Endothelial cell of umbilical vein (primary cell): ENCODE measurements at places on chromosomes 2 and 18. TPM values are rescaled to one million over a fixed set of nuclear protein-coding genes. Genes with fewer than 3 reads are reported as not detected.

- no peak for DNase-seq
These were observed 106.9 kb downstream of the LIPG start for GRCh38 chr18:49668574-49669275.

DNA sequence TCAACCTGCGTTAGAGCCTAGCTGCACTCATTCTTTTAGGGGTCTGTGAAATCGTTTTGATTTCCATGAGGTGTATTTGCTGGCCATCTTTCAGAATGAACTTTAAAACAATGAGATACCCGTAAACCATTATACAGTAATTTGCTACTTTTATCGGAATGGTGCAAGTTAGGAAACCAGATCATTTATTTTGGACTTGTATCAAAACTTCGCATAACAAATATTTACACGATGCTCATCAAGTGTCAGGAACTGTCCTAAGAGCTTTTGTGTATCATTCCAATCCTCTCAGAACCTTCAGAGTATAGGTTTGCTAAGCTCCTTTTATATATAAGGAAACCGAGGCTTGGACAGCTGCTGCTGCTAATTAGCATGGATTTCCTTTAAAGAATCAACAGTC is 22.4 kb upstream of the SLC1A4 start:
- no peak for DNase-seq

POTEE gene
- polyA plus RNA-seq: 0.06 TPM in 1 of 2 replicates, not detected in the other

CEP192 gene
- polyA plus RNA-seq: 10.3 and 14.5 TPM in 2 replicates

DNA sequence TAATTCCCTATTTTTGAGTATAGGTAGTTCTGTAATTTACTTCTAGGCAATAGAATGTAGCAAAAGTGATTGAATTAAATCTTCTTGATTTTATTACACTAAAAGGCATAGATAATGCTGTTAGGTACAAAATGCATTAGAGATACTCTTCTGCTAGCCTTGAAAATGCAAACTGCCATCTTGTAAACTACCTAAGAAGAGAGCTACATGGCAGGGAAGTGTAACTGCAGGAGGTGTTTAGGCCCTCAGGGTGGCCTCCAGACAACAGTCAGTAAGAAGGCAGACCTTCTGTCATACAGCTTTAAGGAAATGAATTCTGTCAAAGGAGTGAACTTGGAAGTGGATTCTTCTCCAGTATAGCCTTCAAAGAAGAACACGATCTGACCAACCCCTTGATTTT is 1396.8 kb upstream of the SLC39A10 start:
- no peak for DNase-seq

- DNase-seq: no peak
These were observed 58.0 kb upstream of the ROCK2 start for GRCh38 chr2:11402436-11402835.

DNA sequence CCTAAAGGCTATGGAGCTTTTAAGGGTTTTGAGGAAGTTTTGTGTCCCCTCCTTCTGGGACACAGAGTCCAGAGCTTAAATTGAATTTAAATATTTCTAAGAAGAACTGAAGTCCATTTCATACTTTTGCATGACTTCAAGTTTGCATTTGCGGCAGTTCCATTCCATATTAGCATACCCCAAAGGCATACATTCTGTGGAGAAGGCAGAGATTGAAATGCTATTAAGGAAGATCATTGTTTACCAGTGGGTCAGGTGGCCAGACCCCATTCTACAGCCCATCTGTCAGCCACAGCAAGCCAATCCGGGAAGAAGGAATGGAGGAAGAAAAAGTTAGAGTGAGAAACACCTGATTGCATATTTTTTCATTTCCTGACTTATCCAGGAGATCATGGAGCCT is 75.0 kb downstream of the DNAH7 start:
- DNase-seq: no peak

CPO gene
- not detected in 2 replicates for polyA plus RNA-seq

CDCA7 gene
- 12.1 and 14.9 TPM in 2 replicates for polyA plus RNA-seq

DNA sequence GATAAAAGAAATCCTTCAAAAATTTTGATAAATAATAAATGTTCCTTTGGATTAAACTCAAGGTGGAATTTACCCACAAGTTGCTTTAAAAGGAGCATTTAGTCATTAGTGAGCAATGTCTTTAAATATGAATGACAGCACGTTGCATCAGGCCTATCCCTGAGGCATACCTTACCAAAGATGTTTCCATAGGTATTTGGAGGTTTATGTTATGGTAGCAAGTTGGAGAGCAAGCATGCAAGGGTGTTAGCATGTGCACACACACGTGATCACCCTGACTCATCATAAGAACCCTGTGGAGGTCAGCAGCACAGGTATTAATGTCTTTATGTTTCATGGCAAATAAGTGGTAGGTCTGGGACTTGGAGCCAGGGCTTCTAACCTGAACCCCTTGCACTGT is 159.9 kb downstream of the ACTR3 start:
- no peak for DNase-seq

DNA sequence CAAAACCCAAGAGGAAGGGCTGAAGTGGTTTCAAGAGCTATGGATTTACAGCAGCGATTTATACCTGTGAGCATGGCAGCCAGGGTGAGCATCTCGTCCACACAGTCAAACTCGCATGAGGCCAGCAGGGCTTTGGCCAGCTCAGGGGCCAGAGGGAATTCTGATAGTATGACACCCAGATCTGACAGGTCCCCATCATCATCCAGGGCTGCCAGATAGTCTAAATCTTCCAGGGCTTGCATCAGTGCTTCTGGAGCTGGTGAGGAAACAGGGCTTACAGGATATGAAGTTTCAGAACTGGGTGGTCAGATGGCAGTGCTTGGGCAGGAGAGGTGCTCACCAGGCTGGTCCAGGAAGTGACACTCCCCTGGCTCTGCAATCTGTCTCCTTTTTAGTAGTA is 3.5 kb downstream of the DQX1 start:
- DNase-seq: no peak

- DNase-seq: no peak
These were observed 87.4 kb downstream of the ATP8B1 start for GRCh38 chr18:57715671-57716070.

- no peak for DNase-seq
These were observed 662.2 kb upstream of the CNTNAP5 start for GRCh38 chr2:123362671-123363440.

DNA sequence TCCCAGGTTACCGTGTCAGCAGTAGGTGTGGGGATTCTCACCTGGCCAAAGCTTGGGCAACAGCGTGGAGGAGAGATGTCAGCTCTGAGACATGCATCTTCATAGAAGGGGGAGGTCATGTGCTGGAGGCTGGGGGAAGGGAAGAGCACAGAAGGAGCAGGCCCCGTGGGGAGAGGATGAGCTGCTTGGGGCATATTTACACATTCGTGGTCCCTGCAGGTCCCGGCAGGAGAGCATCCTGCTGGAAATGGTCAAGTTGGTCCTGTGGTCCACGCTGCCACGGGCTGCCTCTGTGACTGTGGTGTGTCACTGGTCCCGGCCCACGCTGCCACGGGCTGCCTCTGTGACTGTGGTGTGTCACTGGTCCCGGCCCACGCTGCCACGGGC is 195.1 kb upstream of the TWIST2 start:
- no peak for DNase-seq

GRCh38 chr18:11035814-11036495 is 113.4 kb downstream of the PIEZO2 start:
- no peak for DNase-seq

- DNase-seq: no peak
These were observed 7.0 kb upstream of the TMX3 start for GRCh38 chr18:68721681-68722583.

GRCh38 chr2:168178520-168179324 is 68.7 kb downstream of the STK39 start:
- no peak for DNase-seq

FSIP2 gene
- 0.02 and 0.04 TPM in 2 replicates for polyA plus RNA-seq

RFTN2 gene
- polyA plus RNA-seq: 5.0 and 6.1 TPM in 2 replicates

GRCh38 chr2:172091000-172091641 is 5.8 kb downstream of the DLX1 start:
- no peak for DNase-seq

EDAR gene
- not detected in 2 replicates for polyA plus RNA-seq

KATNAL2 gene
- polyA plus RNA-seq: 0.51 and 0.80 TPM in 2 replicates

DNA sequence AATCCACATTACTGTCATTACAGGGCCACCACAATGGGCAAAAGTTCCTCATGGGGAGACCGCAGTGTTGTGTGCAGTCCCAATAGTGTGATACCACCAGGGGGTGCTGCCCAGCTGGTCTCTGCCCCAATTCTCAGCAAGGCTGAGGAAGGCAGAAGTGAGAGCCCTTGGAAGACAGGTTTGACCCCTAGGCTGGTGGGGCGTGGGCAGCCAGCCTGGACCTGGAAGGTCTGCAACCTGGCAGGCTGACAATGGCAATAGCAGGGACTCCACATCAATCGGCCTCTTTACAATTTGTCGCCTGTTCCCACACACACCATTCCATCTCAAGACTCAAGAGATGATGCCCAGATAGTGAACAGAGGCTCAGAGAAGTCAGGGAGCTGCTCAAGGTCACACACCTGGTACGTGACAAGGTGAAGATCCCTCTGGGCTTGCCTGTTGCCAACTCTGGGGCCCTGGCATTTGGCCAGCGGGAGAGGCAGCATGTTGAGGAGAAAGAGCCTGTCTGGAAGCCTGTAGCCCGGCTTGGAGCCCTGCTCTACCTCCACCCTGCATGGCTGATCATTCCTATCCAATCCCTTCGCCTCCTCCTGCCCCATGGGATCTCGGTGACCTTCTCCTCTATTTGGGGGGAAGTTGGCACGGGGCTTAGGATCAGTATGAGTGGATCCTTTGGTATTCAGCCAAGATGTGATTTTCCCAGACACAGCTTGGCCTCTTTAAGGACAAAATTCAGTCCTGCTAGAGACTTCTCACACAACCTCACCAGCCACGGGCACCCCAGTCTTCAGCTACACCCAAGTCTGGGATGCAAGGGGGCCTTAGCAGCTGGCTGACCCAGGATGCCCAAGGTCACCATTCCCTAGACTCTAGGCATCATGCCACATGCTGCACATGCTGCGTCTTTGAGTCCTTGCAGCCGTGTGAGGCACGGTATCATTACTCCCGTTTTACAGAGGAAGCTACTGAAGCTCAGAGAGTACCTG is 2.9 kb upstream of the ATOH8 start:
- DNase-seq: peak; percentile 72

DNA sequence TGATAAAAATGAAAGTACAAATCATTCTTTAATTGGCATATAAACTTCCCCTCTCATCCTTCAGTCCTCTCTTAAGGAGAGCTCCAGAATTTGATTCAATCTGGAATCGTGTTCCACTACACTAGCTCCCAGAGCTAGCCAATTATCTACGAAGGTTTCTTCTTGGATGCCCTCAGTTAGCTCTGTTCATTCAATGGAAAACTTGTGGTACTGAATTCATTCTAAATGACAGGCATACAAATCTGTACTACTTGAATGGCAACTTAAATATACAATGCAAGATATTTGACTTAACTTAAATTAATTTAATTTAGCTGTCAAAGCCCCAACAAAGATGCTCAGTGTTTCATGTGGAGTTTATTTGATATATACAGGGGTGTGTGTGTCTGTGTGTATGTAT is 1474.2 kb upstream of the CELF4 start:
- DNase-seq: no peak

- no peak for DNase-seq
These were observed 91.7 kb upstream of the TRIB2 start for GRCh38 chr2:12624905-12625598.

- DNase-seq: no peak
These were observed 46.8 kb upstream of the FAM98A start for GRCh38 chr2:33645861-33646260.
